Myometrial cell (primary cell): ENCODE measurements at places on chromosomes 11 and 22. TPM values are rescaled to one million over a fixed set of nuclear protein-coding genes. Genes with fewer than 3 reads are reported as not detected.

The OR52E8 gene
- not detected in 2 replicates for total RNA-seq

The ARHGAP20 gene
- total RNA-seq, result 1.2 and 2.3 TPM in 2 replicates

The MIOX gene
- not detected in 2 replicates for total RNA-seq

The POTEH gene
- total RNA-seq, result not detected in 2 replicates

The MMP1 gene
- 0.18 TPM in 1 of 2 replicates, not detected in the other for total RNA-seq
